Renal cortical epithelial cell (primary cell): ENCODE measurements at places on chromosomes 11 and 22. TPM values are rescaled to one million over a fixed set of nuclear protein-coding genes. Genes with fewer than 3 reads are reported as not detected.

The TPBGL gene
- total RNA-seq, result 0.55 TPM in 1 of 2 replicates, not detected in the other

The IFTAP gene
- total RNA-seq, result 29.5 and 57.5 TPM in 2 replicates

The TRPM5 gene
- 0.05 TPM in 1 of 2 replicates, not detected in the other for total RNA-seq

The SLC25A18 gene
- total RNA-seq, result 0.20 and 0.87 TPM in 2 replicates

The PPP2R5B gene
- 21.7 and 22.9 TPM in 2 replicates for total RNA-seq

The POLD3 gene
- total RNA-seq, result 7.3 and 13.4 TPM in 2 replicates

The HBG2 gene
- total RNA-seq, result not detected in 2 replicates

The PPP6R3 gene
- total RNA-seq, result 130 and 164 TPM in 2 replicates

The ARVCF gene
- total RNA-seq, result 31.7 and 72.1 TPM in 2 replicates

The PNPLA3 gene
- 0.80 and 3.0 TPM in 2 replicates for total RNA-seq

The OR51B5 gene
- total RNA-seq, result 0.15 TPM in 1 of 2 replicates, not detected in the other

The OR6T1 gene
- not detected in 2 replicates for total RNA-seq

The DERL3 gene
- total RNA-seq, result 0.17 and 0.30 TPM in 2 replicates

The TRIM51 gene
- not detected in 2 replicates for total RNA-seq

The KREMEN1 gene
- total RNA-seq, result 7.5 and 11.7 TPM in 2 replicates

The HTR3A gene
- total RNA-seq, result 0.35 TPM in 2 replicates

The RIMBP3B gene
- total RNA-seq, result 0.05 TPM in 1 of 2 replicates, not detected in the other

The TRIM44 gene
- total RNA-seq, result 8.9 and 24.1 TPM in 2 replicates
